ENCODE measurements at places on chromosomes 13 and 19. TPM values are rescaled to one million over a fixed set of nuclear protein-coding genes. Genes with fewer than 3 reads are reported as not detected.

TMC4 gene
- total RNA-seq, result 0.74 TPM

- no peak overlapping the region for H3K27ac ChIP-seq
- no peak overlapping the region for H3K4me3 ChIP-seq
- peak; percentile 51 for DNase-seq
- peaks cover 3% of the 10 kb centered on the region for H3K27me3 ChIP-seq
- no peaks in the 10 kb centered on the region for H3K36me3 ChIP-seq
- no peaks in the 10 kb centered on the region for H3K4me1 ChIP-seq
Measured at GRCh38 chr13:95296326-95296925, 4.8 kb downstream of the ABCC4 start.

NMRK2 gene
- 32.9 TPM for total RNA-seq

GRCh38 chr19:30268601-30269000, 103.6 kb upstream of the ZNF536 start:
- H3K27ac ChIP-seq, result no peak overlapping the region
- no peak overlapping the region for H3K4me3 ChIP-seq
- H3K27me3 ChIP-seq, result no peaks in the 10 kb centered on the region

CGB1 gene
- not detected for total RNA-seq

DNA sequence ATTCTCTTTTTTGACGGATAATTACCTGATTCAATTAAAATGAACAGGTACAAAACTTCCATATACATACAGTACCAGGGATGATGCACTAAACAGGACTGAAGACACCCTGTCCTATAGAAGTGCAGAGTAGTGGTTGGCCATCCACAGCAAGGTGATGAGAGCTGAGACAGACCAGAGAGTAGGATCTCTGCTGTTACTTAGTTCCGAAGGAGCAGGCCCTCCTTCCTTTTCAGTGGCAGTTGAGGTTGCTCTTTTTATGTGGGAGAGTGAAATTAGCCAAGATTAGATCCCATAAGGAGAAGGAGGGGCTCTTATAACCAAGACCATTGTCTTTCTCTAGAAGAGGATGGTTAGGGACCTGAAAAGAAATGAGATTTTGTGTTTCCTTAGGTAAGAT, 4.0 kb downstream of the PDS5B start:
- no peak overlapping the region for H3K4me3 ChIP-seq
- no peaks in the 10 kb centered on the region for H3K36me3 ChIP-seq
- no peak overlapping the region for H3K27ac ChIP-seq
- peaks cover 18% of the 10 kb centered on the region for H3K4me1 ChIP-seq

GRCh38 chr19:42191330-42191729, 26.1 kb downstream of the DEDD2 start:
- no peaks in the 10 kb centered on the region for H3K36me3 ChIP-seq
- no peak overlapping the region for H3K4me3 ChIP-seq
- H3K27ac ChIP-seq, result no peak overlapping the region
- peaks cover 21% of the 10 kb centered on the region for H3K27me3 ChIP-seq
- H3K4me1 ChIP-seq, result no peaks in the 10 kb centered on the region
- no peak for DNase-seq

GRCh38 chr13:70817576-70817975, 709.3 kb upstream of the KLHL1 start:
- H3K36me3 ChIP-seq, result no peaks in the 10 kb centered on the region
- no peak overlapping the region for H3K27ac ChIP-seq
- DNase-seq, result no peak
- H3K27me3 ChIP-seq, result no peaks in the 10 kb centered on the region
- H3K4me1 ChIP-seq, result no peaks in the 10 kb centered on the region
- no peak overlapping the region for H3K4me3 ChIP-seq

DNA sequence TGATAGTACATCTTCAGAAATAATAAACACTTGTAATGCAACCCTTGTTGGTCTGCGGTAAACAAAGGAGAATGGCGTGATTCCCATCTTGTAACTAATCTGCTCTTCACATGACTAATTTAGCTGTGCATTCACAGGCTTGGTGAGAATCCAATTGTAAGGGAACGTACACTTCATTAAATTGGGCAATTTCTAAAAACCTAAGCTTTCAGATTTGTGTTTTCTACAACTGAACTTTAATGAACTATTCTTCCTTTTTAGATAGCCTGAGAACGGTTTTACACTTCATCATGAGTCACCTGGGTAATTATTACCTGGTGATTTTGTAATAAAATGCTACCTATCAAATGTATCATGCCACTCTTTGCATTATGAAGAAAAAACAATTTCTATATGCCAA, 306.9 kb downstream of the KLF5 start:
- DNase-seq, result no peak
- H3K27me3 ChIP-seq, result no peaks in the 10 kb centered on the region
- H3K27ac ChIP-seq, result no peak overlapping the region
- no peak overlapping the region for H3K4me3 ChIP-seq
- H3K36me3 ChIP-seq, result no peaks in the 10 kb centered on the region

CD209 gene
- total RNA-seq, result not detected

ADM5 gene
- total RNA-seq, result 5.1 TPM

LYPD3 gene
- 0.67 TPM for total RNA-seq

- no peak overlapping the region for H3K4me3 ChIP-seq
- no peaks in the 10 kb centered on the region for H3K27me3 ChIP-seq
- DNase-seq, result no peak
- no peaks in the 10 kb centered on the region for H3K4me1 ChIP-seq
Measured at GRCh38 chr19:36363845-36364244, 15.2 kb downstream of the ZFP14 start.

- no peaks in the 10 kb centered on the region for H3K36me3 ChIP-seq
- H3K27me3 ChIP-seq, result no peaks in the 10 kb centered on the region
- no peak overlapping the region for H3K4me3 ChIP-seq
- DNase-seq, result no peak
- H3K27ac ChIP-seq, result no peak overlapping the region
- peaks cover 6% of the 10 kb centered on the region for H3K4me1 ChIP-seq
Measured at GRCh38 chr13:32048816-32049215, 17.2 kb downstream of the FRY start.

RAB20 gene
- total RNA-seq, result 22.4 TPM

DNA sequence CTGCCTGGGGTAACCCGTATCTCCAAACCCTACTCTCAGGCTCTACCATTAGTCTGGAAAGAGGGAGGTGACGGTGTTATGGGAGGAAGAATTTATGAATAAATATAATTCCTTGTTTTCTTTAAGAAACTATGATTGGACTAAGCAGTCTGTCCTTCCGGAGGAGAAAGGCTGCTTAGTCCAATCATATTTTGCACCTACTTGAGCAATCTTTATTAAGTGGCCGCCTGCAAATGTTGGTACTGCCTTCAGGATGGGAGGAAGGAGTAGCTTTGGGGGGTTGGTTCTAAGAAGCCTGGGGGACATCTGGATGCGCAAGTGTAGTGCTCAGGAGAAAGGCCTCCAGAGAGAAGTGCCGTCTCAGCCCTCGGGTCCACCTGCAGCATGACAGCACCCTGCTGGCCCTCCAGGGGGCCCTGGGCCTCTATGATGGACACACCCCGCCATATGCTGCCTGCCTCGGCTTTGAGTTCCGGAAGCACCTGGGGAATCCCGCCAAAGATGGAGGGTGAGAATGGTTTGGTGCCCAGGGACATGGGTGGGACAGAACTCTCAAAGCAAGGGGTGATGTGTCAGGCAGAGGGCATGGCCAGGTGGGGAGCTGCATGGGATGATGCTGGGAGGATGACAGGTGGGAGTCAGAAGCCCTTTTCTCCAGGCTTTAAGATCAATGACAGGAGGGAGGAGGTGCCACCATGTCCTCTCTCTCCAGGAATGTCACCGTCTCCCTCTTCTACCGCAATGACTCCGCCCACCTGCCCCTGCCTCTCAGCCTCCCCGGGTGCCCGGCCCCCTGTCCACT, 4.1 kb downstream of the ACP4 start:
- no peak overlapping the region for H3K27ac ChIP-seq
- H3K36me3 ChIP-seq, result peaks cover 17% of the 10 kb centered on the region
- no peaks in the 10 kb centered on the region for H3K4me1 ChIP-seq
- DNase-seq, result no peak
- H3K4me3 ChIP-seq, result no peak overlapping the region

GRCh38 chr13:69524459-69525150, 583.0 kb upstream of the ATXN8OS start:
- no peak for DNase-seq
- no peak overlapping the region for H3K27ac ChIP-seq
- H3K27me3 ChIP-seq, result no peaks in the 10 kb centered on the region
- H3K4me3 ChIP-seq, result no peak overlapping the region
- no peaks in the 10 kb centered on the region for H3K4me1 ChIP-seq

SIGLEC12 gene
- total RNA-seq, result not detected

- H3K27ac ChIP-seq, result no peak overlapping the region
- H3K4me1 ChIP-seq, result no peaks in the 10 kb centered on the region
- no peaks in the 10 kb centered on the region for H3K36me3 ChIP-seq
- peaks cover 10% of the 10 kb centered on the region for H3K27me3 ChIP-seq
- no peak for DNase-seq
Measured at GRCh38 chr19:48401287-48401686, 7.8 kb downstream of the GRIN2D start.

DNA sequence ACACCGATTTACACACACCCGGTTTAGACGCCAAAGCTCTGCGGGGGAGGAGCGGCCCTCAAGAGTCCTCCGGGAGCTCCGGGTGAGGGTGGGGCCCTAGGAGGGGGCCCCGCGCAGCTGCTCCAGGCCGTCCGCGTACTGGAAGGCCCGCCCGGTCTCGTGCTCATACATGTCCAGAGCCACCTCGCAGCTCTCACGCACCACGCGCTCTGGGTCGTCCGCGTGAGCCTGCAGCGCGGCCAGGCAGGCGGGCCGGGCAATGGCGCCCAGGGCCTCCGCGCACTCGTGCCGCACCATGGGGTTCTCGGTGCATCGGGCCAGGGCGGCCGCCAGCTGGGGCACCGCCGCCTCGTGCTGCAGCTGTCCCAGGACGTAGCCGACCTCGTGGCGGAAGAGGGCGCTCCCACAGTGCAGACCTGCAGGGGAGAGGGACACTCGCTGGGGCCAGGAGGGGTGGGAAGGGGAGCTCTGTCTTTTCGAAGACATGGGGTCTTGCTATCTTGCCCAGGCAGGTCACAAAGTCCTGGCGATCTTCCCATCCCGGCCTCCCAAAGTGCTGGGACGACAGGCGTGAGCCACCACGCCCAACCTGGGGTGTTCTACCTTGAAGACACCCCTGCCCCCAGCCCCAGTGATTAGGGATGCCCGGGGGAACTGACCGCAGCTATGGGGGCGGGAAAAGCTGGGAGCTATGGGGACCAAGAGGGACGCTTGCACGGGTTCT, 8.3 kb upstream of the SMIM44 start:
- DNase-seq, result no peak
- H3K4me3 ChIP-seq, result no peak overlapping the region
- H3K4me1 ChIP-seq, result no peaks in the 10 kb centered on the region
- no peak overlapping the region for H3K27ac ChIP-seq

Data from cardiac muscle cell (in vitro differentiated cells and primary cell).